GM12864 (cell line): ENCODE measurements at places on chromosomes 2 and 18.
A peak's percentile ranks its signal among the peaks of the same experiment; 100 is the strongest.

- peak; percentile 78 for DNase-seq
These were observed 76.8 kb downstream of the ALPK2 start for GRCh38 chr18:58552057-58552461.

DNA sequence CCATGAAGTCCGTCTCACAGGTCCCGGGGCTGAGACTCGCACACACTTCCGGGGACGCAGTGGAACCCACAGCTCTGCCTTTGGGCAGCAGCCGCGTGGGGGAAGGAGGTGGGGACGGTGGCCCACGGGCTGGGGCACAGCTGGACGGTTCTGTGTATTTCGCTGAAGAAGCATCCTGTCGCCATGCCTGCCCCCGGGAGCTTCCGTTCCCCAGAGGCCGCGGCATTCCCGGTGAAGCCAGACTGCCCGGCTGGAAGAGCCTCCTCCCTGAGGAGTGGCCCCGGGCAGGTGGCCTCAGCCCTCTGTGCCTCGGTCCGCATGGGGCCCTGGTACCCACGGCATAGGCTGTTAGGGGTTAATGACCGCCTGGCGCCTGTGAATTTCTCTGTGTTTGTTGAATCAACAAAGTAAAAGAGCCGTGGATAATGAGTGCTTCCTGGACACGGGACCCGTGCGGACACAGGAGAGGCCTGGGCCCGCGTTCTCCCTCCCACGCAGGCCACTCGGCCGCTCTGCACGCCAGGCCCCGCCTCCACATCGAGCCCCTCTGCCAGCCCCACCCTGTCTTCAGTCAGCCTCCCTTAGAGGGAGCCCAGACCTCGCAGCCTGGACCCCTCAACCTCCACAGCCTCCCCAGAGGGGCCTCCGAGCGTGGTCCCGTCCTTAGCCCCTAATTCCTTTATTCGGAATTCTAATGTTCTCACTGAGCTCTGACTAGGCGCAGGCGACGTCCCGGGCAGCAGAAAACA, 51.0 kb downstream of the KCNG2 start:
- DNase-seq: no peak

- DNase-seq: no peak
These were observed 505.7 kb upstream of the KLHL29 start for GRCh38 chr2:22879009-22879863.

DNA sequence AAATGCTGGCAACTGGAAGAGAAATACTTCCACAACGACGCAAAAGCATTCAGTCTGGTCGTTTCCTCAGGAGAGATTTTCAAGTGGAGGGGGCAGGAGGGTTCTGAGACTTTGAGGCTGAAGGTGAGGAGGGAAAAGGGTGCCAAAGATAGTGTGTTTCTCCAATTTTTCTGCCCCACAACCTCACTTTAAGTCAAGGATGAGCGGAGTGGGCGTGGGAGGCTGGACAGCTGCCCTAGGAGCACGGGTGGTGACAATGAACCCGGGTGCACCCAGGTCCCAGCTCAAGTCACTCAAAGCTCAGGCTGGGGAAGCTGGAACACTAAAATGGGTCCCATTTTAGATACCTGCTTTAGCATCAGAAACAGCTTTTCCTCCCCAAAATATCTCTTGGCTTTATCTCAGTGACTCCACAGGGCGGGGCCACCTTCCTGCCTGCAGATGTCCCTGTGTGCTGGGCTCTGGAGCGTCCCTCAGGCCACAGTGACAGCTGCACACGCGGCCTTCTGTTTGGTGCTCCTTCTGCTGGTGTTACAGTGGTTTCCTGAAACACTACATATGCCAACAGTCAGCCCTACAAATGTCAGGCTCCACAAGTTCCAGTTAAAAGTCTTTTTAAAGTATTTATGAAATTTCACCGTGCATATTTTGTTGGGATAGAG, 1.4 kb upstream of the MBP start:
- DNase-seq: no peak

DNA sequence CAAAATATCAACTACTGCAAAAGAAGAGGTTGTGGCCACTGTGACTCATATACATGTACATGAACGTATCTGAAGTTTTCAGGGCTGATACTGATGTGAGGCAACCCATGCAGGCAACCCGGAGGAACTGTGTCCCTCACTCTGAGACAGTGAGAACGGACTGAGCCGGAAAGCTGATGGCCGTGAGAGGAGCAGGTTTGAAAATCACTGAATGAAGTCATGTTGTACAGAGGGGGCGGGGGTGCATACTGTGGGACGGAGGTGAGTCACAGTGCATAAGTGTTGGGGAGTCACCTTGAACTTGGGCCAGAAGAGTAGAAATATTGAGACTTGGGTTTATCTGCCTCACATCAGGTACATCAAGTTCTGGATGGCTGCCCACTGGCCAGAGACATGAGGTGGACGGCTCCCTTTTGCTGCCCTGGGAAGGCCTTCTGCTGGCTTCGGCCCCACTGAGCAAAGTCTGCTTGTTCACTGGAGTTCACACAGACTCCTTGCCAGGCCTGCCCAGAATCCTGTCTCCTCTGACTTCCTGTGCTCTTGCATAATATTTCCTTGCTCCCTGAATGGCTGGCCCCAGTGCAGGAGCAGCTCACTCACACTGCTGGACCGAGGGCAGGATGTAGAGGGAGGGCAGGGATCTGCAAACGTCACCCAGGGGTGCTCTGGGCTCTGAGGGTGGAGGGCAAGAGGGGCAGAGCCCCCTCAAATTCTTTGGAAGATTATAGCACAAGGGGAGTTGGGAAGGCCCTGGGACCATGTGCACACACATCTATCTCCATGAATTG, 18.1 kb downstream of the EPAS1 start:
- no peak for DNase-seq

GRCh38 chr2:190853531-190854383, 26.9 kb upstream of the GLS start:
- no peak for DNase-seq

DNA sequence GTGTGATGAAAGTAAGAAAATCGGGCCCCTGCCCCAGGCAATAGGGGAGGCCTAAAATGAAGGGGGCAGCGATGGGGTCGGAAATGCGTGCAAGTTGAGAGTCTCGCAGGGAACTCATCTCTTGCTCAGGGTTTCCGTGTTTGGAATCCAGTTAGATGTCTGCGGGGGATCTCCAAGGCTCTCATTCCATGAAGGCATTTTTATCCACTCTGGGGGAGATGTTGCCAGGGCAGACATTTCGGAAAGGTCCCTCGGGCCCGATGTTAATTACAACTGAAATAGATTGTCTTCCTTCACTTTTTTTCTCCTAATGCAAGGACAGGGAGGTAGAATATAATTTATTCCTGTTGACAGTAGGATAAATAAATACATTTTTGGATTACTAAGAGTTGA, 12.8 kb upstream of the SKOR2 start:
- DNase-seq: no peak

DNA sequence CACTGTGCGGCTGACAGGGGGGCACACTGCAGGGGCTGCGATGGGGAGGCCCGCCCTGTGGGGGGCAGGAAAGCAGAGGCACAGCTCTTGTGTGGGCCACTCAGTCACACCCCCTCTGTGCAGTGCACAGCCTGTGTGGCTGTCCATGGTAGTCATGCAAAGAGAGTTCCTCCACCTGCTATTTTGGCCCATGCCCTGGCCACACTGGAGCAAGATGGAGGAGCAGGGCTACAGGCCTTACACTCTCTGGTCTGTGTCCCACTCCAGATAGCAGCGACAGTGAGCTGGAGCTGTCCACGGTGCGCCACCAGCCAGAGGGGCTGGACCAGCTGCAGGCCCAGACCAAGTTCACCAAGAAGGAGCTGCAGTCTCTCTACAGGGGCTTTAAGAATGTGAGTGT, 28.5 kb upstream of the FAHD2A start:
- no peak for DNase-seq

DNA sequence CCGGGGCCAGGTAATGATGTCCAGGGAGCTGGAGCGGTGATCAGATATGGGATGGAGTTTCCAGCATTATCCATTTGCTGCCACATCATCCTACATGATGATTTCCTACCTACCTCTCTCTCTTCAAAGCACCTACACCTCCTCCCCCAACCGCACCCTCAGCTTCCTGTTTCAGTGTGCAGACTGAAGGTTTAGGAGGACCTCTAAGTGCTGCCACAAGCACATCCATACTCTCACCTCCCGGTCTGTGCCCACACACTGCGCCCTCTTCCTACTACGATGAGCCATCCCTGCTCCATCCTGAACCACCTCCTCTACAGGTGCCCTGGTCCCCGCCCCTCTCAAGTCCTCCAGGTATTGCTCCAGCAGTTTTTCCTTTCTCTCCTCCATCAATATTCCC, 123.7 kb downstream of the ALPK2 start:
- DNase-seq: no peak

DNA sequence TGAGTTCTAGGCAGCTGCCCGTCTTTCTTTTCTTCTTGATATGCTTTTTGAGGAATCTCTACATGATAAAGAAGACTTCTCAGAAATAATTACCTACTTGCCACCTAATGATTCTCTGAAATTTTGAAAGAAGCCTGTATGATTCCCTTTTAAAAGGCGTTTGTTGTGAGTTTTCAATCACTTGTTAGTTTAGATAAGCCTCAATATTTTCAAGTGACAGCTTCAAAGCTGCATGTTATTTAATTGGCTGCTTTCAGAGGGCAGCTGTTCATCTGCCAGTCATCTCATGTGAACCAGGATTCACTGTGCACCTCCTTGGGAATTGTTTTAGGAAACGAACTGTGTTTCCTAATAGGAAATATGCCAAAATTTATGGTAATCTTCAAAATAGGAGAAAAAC, 938.1 kb downstream of the CPS1 start:
- no peak for DNase-seq

GRCh38 chr18:46156124-46156745, 52.0 kb downstream of the HAUS1 start:
- DNase-seq: no peak

GRCh38 chr18:50665015-50665414, 105.1 kb downstream of the MAPK4 start:
- no peak for DNase-seq

DNA sequence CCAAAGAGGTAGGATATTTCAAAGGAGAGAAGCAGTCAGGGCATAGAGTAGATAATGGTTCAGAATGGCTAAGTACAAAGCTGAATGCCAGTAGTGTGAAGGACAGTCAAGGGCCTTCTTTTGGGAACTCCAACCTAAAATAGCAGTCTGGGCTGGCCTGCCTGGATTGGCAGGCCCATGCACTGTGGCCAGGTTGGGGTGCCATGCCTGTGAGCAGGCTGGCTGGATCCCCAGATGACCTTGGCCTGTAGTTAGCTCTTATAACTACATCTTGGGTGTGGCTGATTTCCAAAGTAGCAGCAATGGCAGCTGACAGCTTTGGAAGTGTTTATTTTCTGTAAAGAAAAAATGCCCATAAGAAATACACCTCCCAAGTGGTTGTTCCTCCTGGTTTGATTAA, 51.5 kb upstream of the ITGB6 start:
- no peak for DNase-seq

GRCh38 chr2:88698498-88699233, 7.2 kb downstream of the RPIA start:
- DNase-seq: no peak

- DNase-seq: no peak
These were observed 312.4 kb upstream of the SOX11 start for GRCh38 chr2:5379811-5380210.

DNA sequence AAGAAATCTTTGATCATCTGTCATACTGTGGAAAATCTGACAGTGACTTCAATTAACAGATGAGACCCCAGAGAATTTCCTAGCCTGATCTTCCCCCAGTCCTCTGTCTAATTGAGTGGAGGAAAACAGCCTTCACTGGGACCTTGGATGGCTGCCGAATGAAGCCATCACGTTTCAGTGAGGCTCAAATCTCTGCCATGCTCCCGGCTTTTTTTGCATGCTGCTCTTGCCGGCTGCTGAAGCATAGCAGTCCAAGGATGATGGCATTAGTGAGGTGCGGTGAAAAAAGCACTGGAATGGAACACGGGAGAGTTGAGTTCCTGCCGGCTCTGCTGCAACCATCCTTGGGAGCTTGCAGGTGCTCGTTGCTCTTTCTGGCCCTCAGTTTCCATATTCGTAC, 430.5 kb downstream of the SLC4A3 start:
- DNase-seq: no peak

DNA sequence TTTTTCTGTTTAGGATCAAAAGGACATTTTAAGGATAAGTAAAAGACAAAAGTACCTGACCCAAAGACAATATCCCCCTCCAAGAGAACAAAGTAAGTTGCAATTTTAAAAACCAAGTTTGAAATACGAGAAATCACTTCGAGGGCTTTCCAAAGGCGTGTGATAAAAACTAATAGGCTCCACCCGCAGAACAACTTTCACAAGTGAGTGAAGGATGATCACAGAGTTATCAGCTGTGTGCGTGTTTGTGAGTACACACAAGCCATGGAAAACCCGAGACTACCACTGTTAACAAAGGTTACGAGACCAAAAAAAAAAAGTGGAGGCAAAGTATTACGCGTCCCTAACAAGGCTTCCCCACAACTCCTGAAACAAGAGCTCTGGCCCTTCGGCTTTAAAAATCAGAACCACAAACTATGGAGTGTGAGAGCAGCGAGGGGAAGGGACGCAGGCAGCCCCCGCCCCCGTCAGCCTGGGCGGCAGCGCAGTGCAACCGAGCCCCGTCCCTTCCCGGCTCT, 719 bp downstream of the SMAD2 start:
- peak; percentile 12 for DNase-seq

DNA sequence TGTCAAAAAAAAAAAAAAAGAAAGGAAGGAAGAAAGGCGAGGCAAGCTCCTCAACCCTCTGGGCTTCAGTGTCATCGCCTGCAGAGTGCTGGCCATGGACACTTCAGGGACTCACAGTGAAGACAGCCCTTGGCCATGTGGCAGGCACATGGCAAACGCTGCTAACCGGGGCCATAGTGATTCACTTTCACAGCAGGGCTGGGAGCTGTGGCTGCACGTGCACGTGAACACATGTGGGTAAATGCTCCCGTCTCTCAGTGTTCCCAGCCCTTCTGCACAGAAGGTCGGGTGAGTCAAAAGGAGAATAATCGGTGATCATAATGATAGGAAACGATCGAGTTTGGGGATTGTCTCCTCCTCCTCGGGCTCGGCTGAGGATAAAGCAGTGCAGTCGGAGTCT, 46.1 kb upstream of the UBE2F start:
- no peak for DNase-seq

DNA sequence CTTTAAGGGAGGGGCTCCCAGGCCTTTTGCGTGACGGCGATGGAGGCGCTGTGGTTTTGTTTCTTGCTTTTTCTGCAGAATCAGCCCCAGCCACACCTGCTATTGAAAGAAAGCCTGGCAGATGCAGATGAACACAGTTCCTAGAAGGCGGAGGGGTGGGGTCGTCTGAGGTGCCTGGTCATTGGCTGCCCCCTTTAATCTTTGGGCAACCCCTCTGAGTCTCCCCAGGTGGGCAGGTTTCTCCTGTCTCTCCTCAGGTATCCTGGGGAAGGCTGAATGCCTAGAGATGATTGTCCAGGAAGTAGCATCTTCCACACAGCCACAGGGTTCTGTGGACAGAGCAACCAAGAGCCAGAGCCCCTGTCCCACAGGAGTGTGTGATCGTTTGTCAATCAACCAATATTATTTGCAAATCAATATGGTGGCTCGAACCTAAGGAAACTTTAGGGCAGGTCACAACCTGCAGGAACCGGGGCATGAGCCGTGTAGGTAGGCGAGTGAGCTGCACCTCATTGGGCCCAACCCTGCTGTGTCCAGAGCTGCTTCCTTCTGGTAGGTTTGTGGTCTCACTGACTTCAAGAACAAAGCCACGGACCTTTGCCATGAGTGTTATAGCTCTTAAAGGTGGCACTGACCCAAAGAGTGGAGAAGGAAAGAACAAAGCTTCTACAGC, 104.3 kb downstream of the NDUFA10 start:
- no peak for DNase-seq
